ENCODE measurements at places on chromosomes 11 and 22.

GRCh38 chr11:33405834-33406602 is 148.8 kb downstream of the HIPK3 start:
- DNase-seq = no peak

DNA sequence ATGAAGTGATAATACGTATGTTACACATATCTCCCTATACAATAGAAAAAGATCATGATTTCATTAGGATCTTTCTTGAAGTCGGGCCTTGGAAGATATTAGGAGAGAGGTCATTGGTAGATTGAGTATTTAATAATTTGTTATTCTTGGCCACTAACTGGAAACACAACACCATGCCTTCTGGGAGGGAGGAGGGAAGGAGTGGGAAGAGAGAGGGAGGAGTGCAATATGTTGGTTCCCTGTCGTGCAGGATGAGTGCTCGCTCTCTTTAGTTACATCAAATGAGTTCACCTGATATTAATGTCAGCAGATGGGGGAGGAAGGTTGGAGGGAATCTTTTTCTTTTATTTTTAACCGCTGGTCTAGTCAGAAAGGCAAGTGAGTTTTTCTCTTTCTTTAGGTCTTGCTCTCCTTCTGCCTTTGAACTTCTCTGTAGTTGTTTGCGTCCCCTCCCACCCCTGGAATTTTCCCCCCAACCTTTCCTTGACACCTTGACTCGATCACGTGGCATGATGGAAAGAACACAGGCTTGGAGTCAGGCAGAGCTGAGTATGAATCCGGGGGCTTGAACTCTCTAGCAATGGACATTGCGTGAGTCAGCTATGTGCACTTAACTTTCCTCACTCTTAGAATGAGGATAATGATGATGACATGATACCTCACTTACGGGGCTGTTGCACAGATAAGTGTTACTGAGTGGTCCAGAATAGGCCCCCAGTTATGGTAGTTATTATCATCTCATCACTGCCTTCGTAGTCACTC is 6.2 kb downstream of the ADAMTS15 start:
- DNase-seq = no peak

- peak; percentile 49 for DNase-seq
Measured at GRCh38 chr22:46171940-46172339, 21.6 kb downstream of the PPARA start.

- no peak for DNase-seq
Measured at GRCh38 chr11:77106321-77106720, 3.7 kb downstream of the OMP start.

- DNase-seq = no peak
Measured at GRCh38 chr11:17412488-17413180, 24.2 kb upstream of the KCNJ11 start.

- DNase-seq = no peak
Measured at GRCh38 chr11:112516261-112516660, 255.6 kb upstream of the PLET1 start.

- DNase-seq = no peak
Measured at GRCh38 chr22:23397008-23397612, 183.0 kb downstream of the IGLL1 start.

DNA sequence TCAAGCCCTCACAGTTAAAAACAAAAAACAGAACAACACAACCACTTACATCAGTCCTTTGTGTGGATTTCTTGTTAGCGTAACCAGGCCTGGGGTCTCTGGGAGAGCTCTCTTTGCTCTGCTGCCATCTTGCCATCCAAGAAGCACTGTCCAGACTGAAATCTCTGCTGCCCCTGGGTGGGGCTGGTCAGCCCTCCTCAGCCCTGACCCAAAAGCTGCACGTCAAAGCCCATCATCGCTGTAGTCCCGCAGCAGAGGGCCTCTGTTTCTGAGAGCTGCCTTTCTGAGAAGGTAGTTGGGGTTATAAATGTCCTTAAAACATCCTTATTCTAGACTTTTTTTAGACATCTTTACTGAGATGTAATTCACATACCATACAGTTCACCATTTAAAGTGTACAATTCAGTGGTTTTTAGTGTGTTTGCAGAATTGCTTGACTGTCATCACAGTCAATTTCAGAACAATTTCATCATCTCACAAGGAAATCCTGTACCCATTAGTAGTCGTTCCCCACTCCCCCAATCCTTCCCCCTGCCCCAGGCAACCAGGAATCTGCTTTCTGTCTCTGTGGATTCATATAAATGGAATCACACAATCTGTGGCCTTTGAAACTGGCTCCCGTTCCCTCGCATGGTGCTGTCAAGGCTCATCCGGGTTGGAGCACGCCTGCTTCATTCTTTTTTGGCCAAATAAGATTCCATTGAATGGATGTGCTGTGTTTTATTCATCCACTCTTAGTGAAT is 94.9 kb downstream of the TBC1D22A start:
- no peak for DNase-seq

GRCh38 chr11:63966444-63966843 is 8.0 kb upstream of the COX8A start:
- no peak for DNase-seq

GRCh38 chr11:10899121-10899830 is 41.4 kb upstream of the ZBED5 start:
- DNase-seq = peak; percentile 94

DNA sequence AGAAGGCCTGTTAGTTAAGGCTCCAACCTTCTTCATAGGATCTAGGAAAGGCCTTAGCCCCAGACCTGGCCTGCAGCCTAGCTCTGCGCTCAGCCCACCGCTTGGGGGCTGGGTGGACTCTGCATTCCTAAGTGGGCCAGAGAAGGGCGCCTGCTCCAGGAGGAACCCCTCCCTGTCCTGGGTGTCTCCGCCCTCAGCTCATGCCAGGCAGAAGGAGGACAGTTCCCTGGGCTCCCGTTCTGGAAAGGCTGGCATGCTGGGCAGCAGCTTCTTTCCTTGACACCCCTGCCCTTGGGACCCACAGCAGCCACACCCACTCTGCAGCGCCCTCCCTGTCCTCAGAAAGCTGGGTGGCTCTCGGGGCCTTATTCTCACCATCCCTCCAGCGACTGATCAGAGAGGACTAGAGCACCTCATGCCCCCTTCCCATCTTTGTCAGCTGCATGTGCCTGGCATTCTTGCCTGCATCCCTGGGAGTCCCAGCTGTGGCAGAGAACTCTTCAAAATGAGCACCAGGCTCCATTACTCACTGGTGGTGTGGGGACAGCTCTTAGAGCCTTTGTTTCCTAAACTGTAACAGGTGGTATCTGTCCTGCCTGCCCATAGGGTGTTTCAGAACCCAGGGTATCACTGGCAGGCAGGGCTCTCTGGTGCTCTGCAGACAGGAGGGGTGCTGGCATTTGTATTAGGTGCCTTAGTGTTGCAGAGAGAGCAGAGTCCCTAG is 20.3 kb upstream of the MYRF start:
- no peak for DNase-seq

GRCh38 chr11:27497284-27497866 is 9.2 kb downstream of the LIN7C start:
- no peak for DNase-seq

All from RWPE1 (cell line).